ENCODE measurements at places on chromosomes 6 and 20.

DNA sequence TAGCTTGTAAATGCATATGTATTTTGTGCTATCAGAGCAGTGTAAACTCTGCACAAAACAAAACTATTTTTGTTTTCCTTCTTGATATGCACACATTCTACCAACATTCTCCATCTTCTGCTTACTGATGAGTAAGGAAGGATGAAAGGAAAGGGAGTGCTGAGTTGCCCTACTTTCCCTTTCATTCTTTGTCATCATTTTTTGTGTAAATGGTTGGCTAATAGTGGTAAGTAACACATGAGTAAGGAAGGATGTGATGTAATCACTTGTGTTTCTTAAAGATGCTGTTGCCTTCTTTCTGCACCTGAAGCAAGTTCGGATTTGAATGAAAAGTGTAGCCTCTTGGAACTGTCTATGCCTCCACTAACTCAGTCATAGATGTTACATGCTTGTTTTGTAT, 4.6 kb upstream of the REV3L start:
- DNase-seq = peak; percentile 75

GRCh38 chr6:15593798-15594197, 69.0 kb downstream of the DTNBP1 start:
- no peak for DNase-seq

DNA sequence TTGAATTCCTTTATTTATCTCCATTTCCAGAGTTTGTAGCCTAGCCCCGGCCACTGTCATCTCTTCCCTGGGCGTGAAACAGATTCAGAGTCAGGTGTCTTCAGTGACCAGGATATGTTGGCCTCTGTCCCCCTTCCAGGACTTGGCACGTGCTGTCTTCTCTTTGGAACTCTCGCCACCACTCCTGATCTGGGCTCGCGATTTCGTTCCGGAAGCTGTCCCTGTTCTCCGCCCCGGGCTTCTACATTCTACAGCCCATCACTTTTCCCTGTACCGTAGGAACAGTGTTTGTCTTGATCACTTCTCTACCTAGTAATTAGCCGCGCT, 739 bp downstream of the GSS start:
- peak; percentile 42 for DNase-seq

GRCh38 chr20:38113401-38114325, 51.4 kb downstream of the TGM2 start:
- peak; percentile 49 for DNase-seq

- DNase-seq = no peak
Observed at GRCh38 chr20:54122189-54122588, 51.6 kb downstream of the CYP24A1 start.

DNA sequence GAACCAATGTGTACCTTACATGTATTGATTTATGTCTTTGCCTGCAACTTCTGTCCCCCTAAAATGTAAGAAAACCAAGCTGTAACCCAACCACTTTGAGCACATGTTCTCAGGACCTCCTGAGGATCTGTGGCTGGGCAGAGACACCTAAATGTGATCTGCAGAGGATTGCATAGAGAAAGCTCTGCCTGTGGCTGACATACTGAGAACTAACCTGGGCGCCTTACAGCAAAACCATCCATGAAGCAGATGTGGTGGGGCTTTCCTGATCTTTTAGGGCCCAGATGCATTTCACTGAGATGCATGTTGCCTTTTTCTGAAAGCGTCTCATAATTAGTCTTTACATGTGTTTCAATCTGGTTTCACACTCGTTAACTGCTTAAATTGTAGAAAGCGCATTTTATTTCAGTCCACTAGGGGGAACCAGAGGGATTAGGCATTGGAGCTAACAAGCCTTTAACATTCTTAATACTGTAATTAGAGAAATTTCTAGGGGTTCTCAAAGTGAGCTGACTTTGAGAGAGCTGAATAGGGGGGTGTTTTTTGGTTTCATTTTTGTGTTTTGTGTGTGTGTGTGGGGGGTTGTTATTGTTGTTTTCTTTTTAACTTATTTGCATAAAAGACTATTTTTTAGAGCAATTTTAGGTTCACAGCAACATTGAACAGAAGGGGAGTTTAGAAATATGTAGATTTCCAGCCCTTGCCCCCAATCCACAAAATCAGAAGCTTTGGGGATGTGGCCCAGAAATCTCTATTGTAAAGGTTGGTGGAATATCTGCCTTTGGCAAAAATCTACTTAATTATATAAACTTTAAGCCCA, 50.9 kb upstream of the FAM184A start:
- peak; percentile 20 for DNase-seq

- no peak for DNase-seq
Observed at GRCh38 chr6:129497481-129498441, 212.2 kb downstream of the ARHGAP18 start.

DNA sequence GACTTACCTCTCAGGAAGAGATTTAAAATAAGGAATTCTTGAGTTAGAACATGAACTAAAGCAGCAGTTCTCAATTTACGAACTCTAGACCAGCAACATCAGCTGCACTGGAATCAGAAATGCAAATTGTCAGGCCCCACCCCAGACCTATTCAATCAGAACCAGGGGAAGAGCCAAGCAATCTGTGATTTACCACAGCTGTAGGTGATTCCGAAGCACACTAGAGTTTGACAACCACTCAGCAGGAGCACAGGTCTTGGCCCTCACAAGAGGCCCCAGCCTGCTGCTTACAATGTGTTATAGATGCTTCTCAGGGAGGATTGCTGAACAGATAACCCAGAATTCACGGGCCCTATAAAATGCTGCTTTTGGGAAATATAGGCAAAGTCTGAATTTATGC, 279.2 kb downstream of the PTPRK start:
- no peak for DNase-seq

- no peak for DNase-seq
Observed at GRCh38 chr20:46558511-46558959, 8.1 kb upstream of the OCSTAMP start.

DNA sequence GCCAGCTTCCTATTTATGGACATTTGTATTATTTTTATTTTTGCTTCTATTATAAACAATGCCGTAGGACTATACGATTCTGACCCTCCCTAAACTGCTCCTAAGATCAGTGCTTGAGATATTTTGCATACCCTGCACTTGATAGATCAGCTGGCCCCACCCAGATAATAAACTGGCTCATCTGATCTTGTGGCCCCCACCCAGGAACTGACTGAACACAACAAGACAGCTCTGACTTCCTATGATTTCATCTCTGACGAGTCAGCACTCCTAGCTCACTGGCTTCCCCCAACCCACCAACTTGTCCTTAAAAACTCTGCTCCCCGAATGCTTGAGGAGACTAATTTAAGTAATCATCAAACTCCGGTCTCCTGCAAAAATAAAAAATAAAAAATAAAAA, 34.9 kb upstream of the TFAP2A start:
- no peak for DNase-seq

- no peak for DNase-seq
Observed at GRCh38 chr6:128848212-128848935, 34.6 kb upstream of the LAMA2 start.

GRCh38 chr20:63941282-63942081, 14.7 kb downstream of the UCKL1 start:
- peak; percentile 82 for DNase-seq

GRCh38 chr6:169250660-169251059, 3.0 kb downstream of the THBS2 start:
- DNase-seq = no peak

GRCh38 chr6:143115728-143116127, 55.0 kb downstream of the AIG1 start:
- no peak for DNase-seq

- DNase-seq = no peak
Observed at GRCh38 chr6:116253188-116253504, 729 bp downstream of the TSPYL4 start.

- no peak for DNase-seq
Observed at GRCh38 chr6:117440706-117441525, 15.2 kb upstream of the ROS1 start.

GRCh38 chr6:165807249-165807960, 144.4 kb upstream of the PDE10A start:
- DNase-seq = no peak

GRCh38 chr6:132742495-132742894, 15.2 kb downstream of the VNN2 start:
- no peak for DNase-seq

DNA sequence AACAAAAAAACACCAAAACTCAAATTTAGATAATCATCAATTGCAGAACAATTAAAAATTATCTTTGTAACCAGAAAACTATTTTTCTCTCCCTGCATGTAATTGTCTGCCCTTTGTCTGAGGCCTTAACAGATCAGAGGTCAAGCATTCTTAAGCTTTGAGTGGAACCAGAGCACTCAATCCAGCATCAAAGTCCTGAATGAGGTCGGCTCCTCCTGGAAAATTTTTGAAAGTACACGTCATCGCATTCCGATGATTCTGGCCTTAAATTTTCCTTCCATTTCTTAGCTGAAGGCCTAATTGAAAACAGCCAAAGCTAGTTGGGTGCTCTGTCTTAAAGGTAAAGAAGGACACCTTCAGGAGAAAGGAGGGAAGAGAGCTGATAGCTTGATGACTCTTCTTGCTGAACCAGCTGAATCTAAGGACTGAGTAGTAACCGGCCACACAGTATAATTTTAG, 510.2 kb upstream of the SULF2 start:
- no peak for DNase-seq

- peak; percentile 24 for DNase-seq
Observed at GRCh38 chr6:6699741-6700367, 111.3 kb downstream of the LY86 start.

DNA sequence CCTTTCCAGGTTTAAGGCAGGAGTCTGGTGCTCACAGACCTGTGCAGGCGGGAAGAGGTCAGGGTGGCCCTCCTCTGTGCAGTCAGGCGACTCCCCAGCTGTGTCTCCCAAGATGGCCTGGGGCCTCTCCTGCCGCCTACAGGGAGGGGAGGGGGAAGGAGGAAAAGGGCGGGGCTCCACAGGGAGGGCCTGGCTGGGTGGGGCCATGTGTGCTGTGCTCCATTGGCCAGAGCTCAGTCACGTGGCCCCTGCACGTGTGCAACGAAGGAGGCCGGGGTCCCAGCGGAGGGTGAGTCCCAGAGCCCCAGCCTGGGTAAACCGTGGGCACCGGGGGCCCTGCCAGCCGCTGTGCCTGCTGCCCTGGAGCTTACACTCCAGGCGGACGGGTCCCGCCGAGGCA, 211.6 kb downstream of the ZDHHC14 start:
- no peak for DNase-seq

GRCh38 chr20:22586645-22587310, 2.4 kb upstream of the FOXA2 start:
- DNase-seq = no peak

- no peak for DNase-seq
Observed at GRCh38 chr6:14354919-14355572, 237.5 kb downstream of the CD83 start.

DNA sequence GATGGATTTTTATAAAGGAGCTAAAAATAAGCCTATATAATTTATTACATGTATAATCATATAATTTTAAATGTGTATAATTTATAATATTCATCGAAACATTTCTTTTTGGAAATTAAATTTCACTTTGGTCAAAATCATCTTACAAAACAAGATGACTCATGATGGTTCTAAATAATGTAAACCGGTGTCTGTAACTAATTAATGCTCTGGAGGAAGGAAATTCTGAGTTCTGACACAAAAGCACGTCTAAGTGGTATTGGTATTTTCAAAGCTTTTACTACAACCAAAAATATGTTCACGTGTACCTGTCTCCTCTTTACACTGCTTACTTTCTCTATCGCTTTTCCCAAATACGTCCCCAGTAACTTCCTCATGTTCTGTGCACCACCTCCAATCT, 134.1 kb downstream of the MTHFD1L start:
- DNase-seq = no peak

DNA sequence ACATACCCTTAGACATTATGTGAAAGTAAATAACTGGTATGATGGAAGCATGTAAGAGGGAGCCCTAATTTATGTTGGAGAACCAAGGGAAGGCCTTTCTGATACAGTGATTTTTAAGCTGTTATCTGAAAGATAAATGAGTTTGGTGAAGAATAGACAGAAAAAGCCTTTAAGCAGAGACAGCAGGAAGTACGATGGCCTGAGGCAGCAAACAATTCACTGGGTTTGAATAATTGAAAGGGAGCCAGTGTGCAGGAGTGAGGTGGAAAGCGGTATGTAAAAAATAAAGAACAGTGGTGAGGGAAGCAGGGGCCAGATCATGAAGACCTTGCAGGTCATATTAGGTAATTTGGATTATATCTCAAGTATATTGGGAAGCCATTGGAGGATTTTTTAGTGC, 4.1 kb upstream of the RAB23 start:
- DNase-seq = no peak

DNA sequence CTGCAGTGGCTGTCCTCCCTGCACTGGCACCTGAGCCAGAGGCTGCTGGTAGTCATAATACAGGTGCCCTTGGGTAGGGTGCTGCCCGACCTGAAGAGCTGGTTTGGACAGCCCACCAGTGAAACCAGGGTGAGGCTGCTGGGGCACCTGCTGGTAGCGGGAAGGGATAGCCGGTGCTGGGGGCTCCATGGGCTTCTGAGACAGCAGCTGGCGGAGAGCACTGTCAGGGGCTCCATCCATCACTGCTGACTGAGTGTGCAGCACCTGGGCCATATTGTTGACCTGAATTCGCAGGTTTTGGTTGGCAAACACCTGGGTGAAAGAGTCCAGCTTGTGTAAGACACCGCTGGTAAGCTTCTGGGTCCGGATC, 51.2 kb upstream of the MRPS10 start:
- no peak for DNase-seq

- DNase-seq = no peak
Observed at GRCh38 chr6:145263778-145264211, 471.5 kb downstream of the EPM2A start.

- DNase-seq = no peak
Observed at GRCh38 chr20:7136886-7137285, 369.4 kb downstream of the BMP2 start.

DNA sequence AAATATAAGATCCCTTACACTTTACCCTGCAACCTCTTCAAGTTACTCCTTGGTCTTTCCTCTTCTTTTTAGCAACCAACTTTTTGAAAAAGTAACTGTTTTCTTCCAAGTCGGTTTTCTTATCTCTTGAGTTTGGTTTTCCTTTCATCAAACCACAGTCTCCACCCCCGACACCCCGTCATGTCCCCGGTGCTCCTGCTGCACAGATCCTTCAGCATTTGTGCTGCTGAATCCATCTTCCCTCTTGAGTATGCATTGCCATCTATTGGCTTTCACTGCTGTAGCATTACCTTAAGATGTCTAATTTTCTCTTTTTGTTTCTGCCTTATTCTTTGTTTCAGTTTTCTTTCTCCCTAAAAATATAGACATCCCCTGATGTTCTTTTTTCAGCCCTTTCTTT, 11.9 kb upstream of the TNFRSF21 start:
- DNase-seq = no peak

GRCh38 chr6:7568021-7568420, 22.0 kb upstream of the SNRNP48 start:
- DNase-seq = no peak

- no peak for DNase-seq
Observed at GRCh38 chr6:42012501-42013133, 37.7 kb upstream of the TAF8 start.

DNA sequence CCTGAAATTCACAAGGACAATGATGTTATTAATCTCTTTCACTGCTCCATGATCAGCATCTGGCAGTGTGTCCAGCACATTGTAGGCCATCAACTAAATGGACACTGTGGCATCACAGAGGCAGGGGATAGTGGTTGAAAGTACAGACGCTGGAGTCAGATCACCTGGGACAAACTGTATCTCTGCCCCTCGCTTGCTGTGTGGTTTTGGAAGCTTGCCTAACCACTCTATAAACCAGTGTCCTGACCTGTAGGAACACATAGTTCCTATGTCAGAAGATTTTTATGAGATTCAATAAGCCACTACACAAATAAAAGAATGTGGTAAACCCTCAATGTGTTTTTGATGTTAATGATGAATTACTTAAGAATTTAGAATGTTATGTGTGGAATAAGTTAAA, 219.3 kb upstream of the RNF217 start:
- no peak for DNase-seq
